NCI-H1092 treated with DMSO at 0.1 percent for 48 hours (cell line): ENCODE measurements at places on chromosomes 3 and 15.

DNA sequence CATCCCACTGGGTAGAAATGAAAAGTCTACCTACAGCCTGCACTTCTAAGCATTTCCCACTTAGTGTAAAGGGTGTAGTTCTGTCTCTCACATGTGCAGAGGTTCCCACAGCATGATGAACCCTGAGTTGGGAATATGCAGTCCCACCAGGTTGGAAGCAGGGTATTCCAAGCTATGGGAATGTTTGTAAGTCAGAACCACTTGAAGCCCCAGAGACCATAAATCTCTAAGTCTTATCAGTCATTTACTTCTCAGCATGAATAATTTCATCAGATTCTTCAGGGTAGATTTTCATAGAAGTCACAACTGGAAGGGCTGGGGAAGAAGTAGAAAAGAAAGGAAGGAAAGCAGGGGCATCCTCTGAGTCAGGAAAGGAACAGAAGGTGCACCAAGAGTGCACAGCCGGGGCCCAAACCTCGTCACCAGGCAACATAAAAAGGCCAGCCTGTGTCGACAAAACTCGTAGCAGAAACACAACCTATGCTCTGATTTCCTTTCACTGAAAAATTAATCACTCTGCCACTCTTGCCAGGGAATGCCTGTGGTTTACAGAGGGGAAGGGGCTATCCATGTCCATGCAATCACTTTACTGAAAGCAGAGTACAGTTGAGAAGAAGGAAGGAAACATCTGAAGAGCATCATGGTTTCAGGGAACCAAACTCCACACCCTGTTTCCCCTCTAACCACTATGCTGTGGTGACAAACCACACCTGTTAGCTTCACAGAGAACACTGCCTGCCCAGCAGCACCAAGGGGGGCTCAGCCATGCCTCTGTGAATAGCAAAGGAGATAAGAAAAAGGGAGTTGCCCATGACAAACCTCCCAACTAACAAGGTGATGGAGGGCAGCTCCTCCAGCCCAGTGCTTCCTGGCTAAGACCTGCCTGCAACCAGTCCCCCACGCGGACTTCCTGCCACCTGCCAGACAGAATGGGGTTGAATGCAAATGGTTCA lies 40.5 kb downstream of the SH3BP5 start:
- DNase-seq = no peak

GRCh38 chr3:139557041-139557440 lies 17.5 kb upstream of the RBP1 start:
- no peak for DNase-seq

- no peak for DNase-seq
These were observed 101.9 kb upstream of the ROBO1 start for GRCh38 chr3:79869461-79870312.

DNA sequence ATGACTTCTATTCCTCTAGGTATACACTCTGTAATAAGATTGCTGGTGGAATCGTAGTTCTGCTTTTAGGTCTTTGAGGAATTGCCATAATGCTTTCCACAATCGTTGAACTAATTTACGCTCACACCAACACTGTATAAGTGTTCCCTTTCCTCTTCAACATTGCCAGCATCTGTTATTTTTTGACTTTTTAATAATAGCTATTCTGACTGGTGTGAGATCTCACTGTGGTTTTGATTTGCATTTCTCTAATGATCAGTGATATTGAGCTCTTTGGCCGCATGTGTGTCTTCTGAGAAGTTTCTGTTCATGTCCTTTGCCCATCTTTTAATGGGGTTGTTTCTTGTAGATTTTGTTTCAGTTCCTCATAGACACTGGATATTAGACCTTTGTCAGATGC lies 12.8 kb downstream of the NXPE3 start:
- no peak for DNase-seq

DNA sequence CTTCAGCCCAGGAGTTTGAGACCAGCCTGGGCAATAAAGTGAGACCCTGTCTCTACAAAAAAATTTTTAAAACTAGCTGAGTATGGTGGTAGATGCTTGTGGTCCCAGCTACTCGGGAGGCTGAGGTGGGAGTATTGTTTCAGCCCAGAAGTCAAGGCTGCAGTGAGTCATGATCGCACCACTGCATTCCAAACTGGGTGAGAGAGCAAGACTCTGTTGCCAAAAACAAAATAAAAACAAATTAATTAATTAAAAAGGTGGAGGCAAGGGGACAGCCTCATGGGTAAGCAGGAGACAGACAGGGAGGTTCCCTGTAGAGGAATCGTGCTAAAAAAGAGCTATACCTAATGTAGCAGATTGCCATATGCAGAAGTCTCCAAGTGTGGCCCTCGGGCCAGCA lies 12.6 kb downstream of the HAPLN3 start:
- no peak for DNase-seq
